ENCODE measurements at places on chromosomes 1 and 21. TPM values are rescaled to one million over a fixed set of nuclear protein-coding genes. Genes with fewer than 3 reads are reported as not detected.

The PADI3 gene
- total RNA-seq: not detected

DNA sequence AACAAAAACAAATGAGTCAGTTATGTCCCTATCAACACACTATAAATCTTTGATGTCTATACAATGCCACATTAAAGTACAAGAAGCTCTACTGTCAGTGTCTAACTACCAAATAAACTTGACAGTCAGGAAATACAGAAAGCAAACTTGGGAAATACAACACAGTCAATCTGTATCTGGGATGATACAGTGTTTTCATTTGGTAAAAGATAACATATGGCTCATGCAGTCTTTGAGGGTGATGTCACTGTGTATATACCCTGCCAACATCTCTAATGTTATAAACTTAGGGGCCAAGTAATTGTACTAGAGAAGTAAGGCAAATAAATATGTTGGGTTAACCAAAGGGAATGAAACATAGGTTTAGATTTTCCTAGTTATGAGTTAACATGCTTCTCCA, 552.5 kb upstream of the ADAMTS5 start:
- no peak overlapping the region for H3K27ac ChIP-seq
- DNase-seq: no peak
- no peaks in the 10 kb centered on the region for H3K36me3 ChIP-seq
- H3K4me3 ChIP-seq: no peak overlapping the region
- H3K4me1 ChIP-seq: no peaks in the 10 kb centered on the region

DNA sequence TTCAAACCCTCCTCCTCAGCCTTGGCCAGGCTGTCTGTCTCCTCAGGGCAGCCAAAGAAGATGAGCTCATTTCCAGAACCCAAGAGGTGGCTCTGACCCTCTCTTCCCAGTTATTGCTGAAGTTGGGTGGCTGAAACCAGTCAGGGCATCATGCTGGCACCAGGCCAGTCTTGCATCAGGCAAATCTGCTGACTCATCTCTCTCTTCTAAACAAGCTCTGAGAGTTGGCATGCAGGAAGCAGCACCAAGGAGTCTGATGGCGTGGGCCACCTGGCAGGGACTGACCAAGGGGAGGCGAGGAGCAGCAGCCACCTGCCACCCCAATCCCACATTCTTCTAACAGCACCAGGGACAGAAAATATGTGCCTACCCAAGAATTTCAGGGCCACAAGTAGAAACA, 104.8 kb upstream of the ATP1A1 start:
- no peak overlapping the region for H3K27ac ChIP-seq
- DNase-seq: peak; percentile 55
- no peaks in the 10 kb centered on the region for H3K4me1 ChIP-seq
- H3K27me3 ChIP-seq: no peaks in the 10 kb centered on the region
- no peaks in the 10 kb centered on the region for H3K36me3 ChIP-seq

- H3K27ac ChIP-seq: no peak within 1 kb of the TSS
- H3K4me3 ChIP-seq: no peak within 1 kb of the TSS
- DNase-seq: no peak
- no peaks in the 10 kb centered on the region for H3K4me1 ChIP-seq
- H3K27me3 ChIP-seq: peaks cover 58% of the 10 kb centered on the region
- H3K36me3 ChIP-seq: no peaks in the 10 kb centered on the region
Measured at GRCh38 chr21:40846587-40847411, at the start of gene DSCAM. DSCAM (minus strand) TSS chr21:40847158; CDS start chr21:40846661, 497 bp downstream.

DNA sequence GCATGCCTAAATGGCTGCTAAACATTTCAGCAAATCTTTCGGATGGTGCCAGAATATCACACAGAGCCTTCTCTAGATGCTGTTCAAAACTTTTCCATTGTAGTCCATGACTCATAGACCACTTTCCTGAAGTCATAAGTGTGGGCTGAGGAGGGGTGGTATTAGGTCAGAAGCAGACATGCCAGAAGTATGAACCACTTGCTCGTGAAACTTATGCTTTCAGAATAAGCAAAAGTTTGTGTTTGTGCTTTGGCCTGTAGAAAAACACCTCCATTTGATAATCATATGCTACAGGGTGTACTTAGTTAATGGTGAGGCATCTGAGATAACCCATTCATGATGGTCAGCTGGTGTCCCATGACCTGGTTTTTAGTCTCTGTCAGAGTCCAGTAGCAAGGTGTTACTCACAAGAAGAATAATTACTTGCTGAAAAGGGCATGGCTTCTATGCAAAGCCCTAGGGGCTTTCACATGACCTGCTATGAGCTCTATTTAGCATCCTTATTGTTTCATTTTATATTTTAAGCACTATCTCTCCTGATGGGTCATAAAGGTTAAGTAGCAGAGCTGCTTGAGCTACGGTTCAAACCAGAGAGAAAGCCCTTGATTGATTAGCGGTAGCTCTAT, 183.1 kb upstream of the IVNS1ABP start:
- H3K36me3 ChIP-seq: no peaks in the 10 kb centered on the region
- no peaks in the 10 kb centered on the region for H3K4me1 ChIP-seq
- no peak for DNase-seq

DNA sequence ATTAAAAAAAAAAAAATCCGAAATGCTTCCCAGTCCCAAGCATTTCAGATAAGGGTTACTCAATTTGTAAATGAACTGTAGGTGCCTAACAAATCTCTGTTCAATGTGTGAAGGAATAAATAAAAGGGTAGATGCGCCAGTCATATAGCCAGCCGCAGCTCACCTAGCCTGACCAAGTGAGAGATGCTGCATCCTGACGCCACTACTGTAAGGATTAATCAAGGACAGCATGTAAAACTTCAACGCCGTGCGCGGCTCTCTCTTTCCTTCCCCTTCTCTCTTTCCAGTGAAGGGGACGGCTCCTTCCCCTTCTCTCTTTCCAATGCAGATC, 441 bp downstream of the PPT1 start:
- no peak for DNase-seq
- H3K27ac ChIP-seq: peak overlapping the region; percentile 50
- no peaks in the 10 kb centered on the region for H3K4me1 ChIP-seq
- peak overlapping the region; percentile 67 for H3K4me3 ChIP-seq

The MCOLN3 gene
- 3.6 TPM for total RNA-seq

- H3K4me1 ChIP-seq: no peaks in the 10 kb centered on the region
- H3K27me3 ChIP-seq: no peaks in the 10 kb centered on the region
- H3K36me3 ChIP-seq: no peaks in the 10 kb centered on the region
- no peak overlapping the region for H3K27ac ChIP-seq
Measured at GRCh38 chr1:236530959-236531358, 7.2 kb downstream of the LGALS8 start.

GRCh38 chr1:77847621-77848080, 40.8 kb upstream of the NEXN start:
- no peak overlapping the region for H3K4me3 ChIP-seq
- no peaks in the 10 kb centered on the region for H3K4me1 ChIP-seq
- peaks cover 19% of the 10 kb centered on the region for H3K36me3 ChIP-seq
- no peak overlapping the region for H3K27ac ChIP-seq
- H3K27me3 ChIP-seq: no peaks in the 10 kb centered on the region
- no peak for DNase-seq

DNA sequence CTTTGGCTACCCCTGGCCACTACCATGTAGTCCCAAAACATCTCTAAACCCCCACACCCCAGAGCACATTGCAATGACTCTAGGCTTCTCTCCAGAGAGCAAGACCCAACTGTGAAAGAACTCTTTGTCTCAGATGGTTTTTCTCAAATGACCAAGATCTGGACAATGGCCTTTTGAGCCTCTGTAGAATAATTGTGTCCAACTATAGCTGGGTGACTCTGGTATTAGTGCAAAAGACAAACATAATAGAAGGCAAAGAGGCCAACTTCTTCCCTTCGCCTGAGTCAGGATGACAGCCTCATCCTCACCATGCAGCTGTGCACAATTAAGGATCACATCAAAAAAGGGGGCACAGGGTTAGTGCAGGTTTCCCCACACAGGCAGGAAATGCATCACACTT, 139.6 kb downstream of the BRINP2 start:
- no peaks in the 10 kb centered on the region for H3K4me1 ChIP-seq
- H3K27me3 ChIP-seq: no peaks in the 10 kb centered on the region
- H3K4me3 ChIP-seq: no peak overlapping the region
- no peak overlapping the region for H3K27ac ChIP-seq
- no peak for DNase-seq
- no peaks in the 10 kb centered on the region for H3K36me3 ChIP-seq

The IVL gene
- total RNA-seq: 0.12 TPM

GRCh38 chr21:33301632-33302002, 23.2 kb upstream of the IFNAR1 start:
- no peaks in the 10 kb centered on the region for H3K27me3 ChIP-seq
- H3K27ac ChIP-seq: peak overlapping the region; percentile 80
- H3K36me3 ChIP-seq: peaks cover 15% of the 10 kb centered on the region
